HepG2 (cell line): ENCODE measurements at places on chromosomes 1 and 21.

- DNase-seq = peak; percentile 99
Observed at GRCh38 chr1:154418062-154418921, 13.1 kb downstream of the IL6R start.

GRCh38 chr1:50422675-50422945, 633 bp downstream of the DMRTA2 start:
- DNase-seq = no peak

DNA sequence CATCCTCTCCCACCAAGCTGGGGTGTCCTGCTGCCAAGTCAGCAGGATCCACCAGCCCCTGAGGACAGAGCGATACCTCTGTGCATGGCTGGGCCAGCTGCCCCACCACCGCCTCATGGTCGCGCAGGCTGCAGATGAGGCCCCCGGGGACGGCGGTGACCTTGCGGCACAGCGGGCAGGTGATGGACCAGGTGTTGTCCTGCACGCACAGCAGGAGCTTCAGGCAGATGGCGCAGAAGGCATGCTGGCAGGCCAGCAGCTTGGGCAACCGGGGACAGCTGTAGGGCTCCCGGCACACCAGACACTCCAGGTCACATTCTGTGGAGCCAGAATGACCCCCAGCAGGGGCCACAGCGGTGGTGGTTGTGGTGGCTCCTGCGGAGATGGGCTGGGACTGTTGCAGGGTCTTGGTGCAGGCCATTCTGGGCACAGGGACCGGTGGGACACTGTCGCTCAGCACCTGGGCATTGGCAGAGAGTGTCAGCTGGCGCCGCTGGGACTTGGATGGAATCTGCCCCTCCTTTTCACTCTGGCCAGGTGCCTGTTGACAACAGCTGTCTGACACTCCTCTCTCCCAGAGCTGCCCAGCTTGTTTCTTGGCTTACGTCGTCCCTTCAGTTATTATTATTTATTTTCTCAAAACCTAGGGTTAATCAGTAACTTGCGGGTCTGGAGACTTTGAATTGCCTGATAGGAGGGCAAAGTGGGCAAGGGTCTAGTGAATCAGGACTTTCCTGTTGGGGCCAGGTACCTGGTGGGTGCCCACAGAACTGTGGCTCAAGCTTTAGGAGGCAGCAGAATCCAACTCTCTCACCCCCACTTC, at the start of gene RNF186:
RNF186 (minus strand) TSS at position 603 of the 823 bp plus-strand sequence; CDS start at position 421, 182 bp downstream.
- peak; percentile 68 for DNase-seq

GRCh38 chr1:205536759-205537361, 32.4 kb downstream of the CDK18 start:
- no peak for DNase-seq

DNA sequence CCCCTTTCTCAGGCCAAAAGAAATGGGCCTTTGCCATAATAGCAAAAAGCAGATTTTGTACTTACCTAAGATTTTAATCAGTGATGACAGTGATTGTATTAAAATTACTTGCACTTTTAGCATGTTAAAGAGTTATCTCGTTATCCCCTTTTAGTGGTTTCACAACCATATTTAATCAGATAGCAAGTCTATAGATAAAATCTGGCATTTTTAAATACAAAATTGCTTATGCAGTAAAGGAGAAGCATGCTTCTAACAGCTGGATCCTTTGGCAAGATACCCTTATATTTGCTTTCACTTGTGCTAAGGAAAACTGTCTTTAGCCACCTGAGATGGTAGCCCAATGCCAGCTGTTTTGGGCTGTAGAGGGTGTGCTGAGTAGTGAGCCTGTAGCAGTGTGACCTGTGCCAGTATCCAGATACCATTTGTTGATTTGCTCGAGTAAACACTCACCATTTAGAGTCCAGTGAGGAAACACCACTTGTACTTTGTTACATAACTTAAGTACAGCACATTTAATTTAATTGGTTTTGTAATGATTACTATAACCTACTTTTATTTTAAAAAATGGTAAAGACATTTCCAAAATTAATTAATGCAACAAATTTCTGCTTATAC, 314.4 kb upstream of the ZP4 start:
- DNase-seq = no peak

GRCh38 chr1:234730770-234731568, 121.0 kb upstream of the IRF2BP2 start:
- peak; percentile 59 for DNase-seq

DNA sequence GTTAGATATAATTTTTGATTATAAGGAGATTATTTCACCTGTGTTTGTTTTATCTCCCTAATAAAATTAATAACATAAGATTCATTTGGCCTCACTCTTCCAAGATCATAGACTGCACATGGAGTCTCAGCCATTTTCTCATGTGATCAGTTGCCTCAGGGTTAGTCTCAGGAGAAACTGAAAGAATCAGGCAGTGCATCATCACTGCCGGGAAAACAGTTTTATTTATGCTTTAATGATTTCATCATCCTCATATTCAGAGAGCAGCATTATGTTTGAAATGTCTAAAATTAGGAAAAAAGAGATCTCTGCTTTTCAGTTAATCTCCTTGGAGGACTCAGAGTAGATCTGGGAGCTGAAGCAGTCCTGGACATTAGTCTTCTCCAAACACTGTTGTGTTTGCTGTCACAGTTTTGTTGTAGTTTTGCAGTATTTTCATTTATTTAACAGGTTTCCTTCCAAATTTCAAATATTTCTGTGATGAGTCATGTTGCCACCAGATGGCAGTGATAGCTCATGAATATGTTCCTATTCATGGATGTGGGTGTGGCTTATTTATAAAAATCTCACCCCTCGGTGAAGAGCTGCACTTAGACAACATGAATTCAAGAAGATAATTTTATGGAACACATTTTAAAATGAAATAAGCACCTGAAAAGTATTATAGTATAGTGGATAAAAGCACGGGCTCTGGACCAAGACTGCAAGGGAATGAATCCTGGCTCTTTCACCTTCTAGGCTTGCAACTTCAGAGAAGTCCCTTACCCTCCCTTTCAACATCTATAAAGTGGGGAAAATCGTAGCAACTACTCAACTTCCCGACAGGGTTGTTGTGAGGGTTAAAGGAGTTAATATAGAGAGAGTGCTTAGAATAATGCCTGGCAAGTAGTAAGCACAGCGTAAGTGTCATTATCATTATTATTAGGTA, 31.2 kb downstream of the CHD1L start:
- DNase-seq = peak; percentile 56

DNA sequence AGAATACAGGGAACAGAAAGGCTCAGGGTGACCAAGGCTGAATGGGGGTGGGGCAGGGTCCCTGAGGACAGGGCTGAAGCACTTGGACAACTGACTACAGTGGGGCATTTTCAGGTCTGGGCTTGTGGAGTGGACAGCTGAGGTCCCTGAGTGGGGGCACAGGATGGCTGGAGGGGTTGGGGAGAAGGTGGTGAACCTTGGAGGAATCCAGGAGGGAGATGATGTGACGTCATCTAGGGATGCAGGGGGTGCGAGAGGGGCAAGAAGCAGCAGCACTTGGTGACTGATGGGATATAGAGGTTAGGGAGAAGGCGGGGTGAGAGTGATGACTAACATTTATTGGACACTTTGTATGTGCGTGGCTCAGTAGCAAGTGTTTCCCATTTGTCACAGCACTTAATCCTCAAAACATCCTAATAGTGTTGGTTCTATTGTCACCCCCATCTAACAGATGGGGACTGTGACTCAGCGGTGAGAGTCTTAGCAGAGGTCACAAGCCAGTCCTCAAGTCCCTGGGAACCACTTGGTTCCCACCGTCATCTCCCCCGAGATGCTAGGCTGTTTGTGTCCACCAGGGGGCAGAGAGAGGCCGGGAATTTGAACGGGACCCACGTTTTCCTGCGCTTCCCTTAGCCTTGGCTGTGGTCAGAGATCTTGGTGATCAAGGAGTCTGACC, 27.9 kb upstream of the BMP8B start:
- DNase-seq = peak; percentile 49

GRCh38 chr1:32538887-32539583, at the start of gene ZBTB8A:
Gene ZBTB8A (plus strand): TSS chr1:32539427. CDS start chr1:32592932, 53,505 bp downstream.
- DNase-seq = peak; percentile 30

DNA sequence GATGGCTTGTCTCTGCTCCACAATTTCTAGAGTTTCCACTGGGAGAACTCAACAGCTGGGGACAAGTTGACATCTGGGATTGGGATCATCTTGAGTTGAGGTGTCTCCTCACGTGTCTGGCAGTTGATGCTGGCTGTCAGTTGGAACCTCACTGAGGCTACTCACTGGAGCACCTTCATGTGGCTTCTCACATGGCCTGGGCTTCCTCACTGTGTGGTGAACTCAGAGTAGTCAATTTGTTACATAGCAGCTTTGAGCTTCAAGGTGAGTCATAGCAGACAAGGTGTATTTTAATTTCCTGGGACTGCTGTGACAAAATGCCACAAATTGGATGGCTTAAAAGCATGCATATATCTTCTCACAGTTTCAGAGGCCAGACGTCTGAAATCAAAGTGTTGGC, 44.0 kb downstream of the NTNG1 start:
- DNase-seq = no peak

DNA sequence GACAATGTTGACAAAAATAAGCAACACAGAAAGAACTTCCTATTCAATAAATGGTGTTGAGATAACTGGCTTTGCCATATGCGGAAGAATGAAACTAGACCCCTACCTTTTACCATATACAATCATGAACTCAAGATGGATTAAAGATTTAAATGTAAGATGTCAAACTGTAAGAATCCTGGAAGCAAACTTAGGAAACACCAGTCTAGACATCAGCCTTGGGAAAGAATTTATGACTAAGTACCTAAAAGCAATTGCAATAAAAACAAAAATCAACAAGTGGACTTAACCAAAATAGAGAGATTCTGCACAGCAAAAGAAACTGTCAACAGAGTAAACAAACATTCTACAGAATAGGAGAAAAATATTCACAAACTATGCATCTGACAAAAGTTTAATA, 16.1 kb upstream of the CLDN8 start:
- DNase-seq = no peak

GRCh38 chr1:228166170-228166936, 749 bp downstream of the IBA57 start:
- peak; percentile 83 for DNase-seq

- peak; percentile 13 for DNase-seq
Observed at GRCh38 chr1:113488576-113489177, 98.4 kb downstream of the MAGI3 start.

- DNase-seq = no peak
Observed at GRCh38 chr1:115676498-115677181, 34.9 kb downstream of the VANGL1 start.

GRCh38 chr1:240803151-240803550, 191.2 kb upstream of the GREM2 start:
- DNase-seq = no peak

- no peak for DNase-seq
Observed at GRCh38 chr1:109639841-109640184, 16.1 kb upstream of the GSTM4 start.

DNA sequence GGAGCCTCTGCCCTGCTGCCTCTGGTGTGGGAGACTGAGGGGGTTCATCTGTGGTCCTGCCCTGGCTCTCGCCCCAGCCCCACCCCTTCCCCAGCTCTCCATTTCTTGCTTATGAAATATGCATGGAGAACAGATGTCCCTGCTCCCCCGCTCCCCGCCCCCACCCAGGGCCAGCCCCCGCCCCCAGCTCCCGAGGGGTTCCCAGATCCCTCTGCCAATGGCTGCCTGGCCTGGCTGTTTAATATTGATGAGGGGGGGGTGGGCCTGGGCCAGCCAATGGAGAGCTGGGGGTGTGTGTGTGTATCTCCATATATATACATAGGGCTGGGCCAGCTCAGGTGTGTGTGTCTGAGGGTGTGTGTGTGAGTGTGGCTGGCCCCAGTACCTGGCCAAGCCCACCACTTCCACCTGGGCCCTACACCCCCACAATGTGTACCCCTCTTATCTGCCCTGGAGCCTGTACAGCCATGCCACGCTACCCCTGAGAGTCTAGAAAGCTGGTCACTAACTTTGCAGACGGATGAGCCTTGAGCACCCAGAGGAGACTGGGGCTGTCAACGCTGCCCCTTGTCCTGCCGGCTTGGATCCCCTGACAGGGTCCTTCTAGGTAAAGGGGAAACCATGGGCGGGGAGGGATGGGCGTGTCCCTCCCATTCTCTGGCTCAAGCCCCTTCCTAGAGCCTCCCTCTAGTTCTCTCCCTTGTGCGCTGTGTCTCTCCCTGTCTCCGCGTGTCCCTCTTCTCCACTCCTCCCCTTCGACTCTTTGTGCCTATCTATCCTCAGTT, at the start of gene NHLH1:
NHLH1 (plus strand) TSS at position 341 of the 785 bp plus-strand sequence. CDS start 3,661 bp downstream, outside the sequence.
- DNase-seq = no peak

DNA sequence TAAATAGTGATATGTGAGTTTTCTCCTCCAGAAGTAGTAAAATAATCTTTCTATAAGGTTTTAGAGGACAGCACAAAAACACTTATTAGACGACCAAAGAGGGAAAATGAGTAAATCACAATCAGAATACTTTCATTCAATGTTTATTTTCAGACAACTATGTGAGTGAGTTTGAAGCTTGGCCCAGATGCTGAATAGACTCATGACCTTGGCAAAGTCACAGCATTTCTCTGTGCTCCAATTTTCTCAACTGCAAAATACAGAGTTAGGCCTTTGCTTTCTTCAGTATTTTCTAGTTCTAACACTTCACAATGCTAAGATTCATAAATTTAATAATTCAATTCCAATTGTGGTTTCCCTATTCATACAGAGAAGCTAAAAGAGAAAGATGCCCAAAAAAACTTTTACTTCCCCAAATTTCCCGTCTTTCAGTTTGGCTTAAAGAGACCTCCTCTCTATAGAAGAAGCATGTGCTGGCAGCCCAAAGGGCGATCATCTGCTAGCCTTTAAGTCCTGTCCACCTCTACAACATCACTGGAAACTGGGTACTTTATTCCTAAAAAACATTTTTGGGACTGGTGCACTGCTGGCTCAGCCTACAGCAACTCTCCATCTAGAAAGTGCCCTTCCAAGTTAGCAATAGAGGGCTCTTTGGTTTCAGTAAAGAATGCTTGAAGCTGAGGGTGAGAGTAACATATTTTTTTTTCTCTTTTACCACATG, 116.8 kb upstream of the GORAB start:
- DNase-seq = no peak

- DNase-seq = no peak
Observed at GRCh38 chr1:66532798-66533783, 862 bp upstream of the SGIP1 start.

- no peak for DNase-seq
Observed at GRCh38 chr1:65524931-65525265, 104.4 kb downstream of the LEPR start.

DNA sequence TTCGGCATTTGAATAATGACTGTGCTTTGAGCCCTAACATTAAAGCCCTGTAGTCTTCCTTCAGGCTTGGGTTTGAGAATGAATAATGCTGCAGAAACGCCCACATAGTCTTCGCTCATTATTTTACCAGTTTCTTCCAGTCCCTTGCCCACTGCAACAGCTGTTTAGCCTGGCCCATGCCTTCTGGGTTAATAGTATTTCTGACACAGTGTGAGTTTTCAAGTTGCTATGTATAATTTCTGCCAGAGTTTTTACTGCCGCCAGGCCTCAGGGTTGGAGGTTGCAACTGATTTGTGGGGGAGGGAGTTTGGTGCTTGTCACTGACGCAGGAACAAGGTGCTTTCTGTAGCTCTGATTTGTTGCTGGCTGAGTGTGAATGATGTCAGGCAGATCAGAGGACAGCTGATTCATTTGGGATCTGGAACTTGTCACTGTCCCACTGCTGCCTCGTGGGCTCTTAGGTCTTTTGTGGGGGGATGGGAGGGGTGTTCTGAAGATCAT, 109.8 kb downstream of the MAST2 start:
- DNase-seq = no peak
